ENCODE measurements at places on chromosomes 11 and 22.

GRCh38 chr22:26763633-26764361 lies 106.4 kb downstream of the MIAT start:
- no peak for DNase-seq

DNA sequence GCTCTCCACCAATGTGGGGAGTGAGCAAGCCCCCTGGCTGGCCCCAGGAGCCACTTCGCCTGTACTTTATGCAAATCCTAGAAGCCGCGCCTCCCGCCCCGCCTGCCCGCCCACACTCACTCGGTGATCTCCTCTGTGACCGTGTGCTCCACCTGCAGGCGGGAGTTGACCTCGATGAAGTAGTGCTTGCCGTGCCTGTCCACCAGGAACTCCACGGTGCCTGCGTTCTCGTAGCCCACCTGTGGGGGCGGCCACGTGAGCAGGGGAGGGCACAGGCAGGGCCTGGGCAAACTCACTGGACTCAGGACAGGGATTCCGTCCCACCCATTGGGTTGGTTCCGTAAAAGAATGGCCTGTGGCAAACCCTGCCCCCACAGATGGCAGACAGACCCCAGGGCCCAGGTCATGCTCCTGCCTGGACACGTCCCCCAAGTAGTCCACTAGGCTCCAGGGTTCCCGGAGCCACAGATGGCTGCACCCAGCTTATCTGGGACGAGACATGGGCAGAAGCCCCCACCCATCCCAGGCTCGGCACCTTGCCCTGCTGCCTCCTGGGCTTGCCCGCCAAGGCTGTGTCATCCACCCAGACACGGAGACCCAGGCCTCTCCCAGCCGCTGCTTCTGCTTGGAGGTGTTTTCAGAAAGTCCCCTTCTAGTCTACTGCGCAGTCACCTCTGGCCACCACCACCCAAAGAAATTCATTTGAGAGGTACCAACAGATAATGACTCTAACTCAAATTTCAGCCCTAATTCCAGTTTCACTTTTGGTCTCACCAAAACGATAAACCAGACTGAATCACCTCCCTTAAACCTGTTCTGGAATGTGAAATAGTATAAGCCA lies 12.1 kb downstream of the LRFN4 start:
- DNase-seq, result peak; percentile 65

DNA sequence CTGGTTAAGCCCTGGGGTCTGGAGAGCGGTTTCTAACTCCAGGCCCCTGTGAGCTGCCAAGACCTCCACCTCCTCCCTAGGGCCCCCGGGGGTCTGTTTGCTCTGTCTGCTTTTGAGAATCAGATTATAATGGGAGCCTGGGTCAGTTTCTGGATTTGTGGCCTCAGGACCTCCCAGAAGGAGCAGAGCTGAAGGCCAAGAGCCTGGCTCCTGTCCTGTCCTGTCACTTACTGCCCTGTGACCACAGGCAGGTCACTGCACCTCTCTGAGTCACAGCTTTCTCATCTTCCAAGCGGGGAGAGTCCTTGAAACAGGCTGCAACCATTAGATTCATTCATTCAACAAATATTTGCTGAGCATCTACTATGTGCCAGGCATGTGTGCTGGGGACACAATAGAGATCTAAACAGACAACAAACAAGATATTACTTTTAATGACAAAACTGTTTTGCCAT lies 87.3 kb upstream of the FGF3 start:
- DNase-seq, result no peak

DNA sequence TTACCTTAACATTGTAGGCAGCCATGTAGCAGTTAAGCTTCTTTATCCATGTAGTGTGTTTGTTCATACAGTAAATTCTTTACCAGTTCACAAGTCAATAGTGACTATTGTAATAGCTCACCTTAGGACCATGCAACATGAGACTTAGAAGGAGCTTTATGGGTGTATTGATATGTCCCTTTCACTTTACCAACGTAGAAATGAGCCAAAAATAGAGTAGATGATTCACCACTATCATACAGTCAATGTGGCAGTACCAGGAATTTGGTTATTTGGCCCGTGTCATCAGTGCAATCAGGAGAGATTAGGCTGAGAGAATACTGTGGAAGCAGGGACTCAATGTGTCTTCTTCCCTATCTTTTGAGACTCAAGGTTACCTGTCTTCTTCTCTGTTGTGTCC lies 4.7 kb downstream of the ZDHHC13 start:
- no peak for DNase-seq

GRCh38 chr11:106745941-106746340 lies 272.3 kb downstream of the GUCY1A2 start:
- no peak for DNase-seq

GRCh38 chr11:60763692-60764369 lies 7.2 kb downstream of the MS4A15 start:
- DNase-seq, result no peak

- no peak for DNase-seq
Observed at GRCh38 chr11:66007201-66007634, 4.6 kb upstream of the CST6 start.

GRCh38 chr11:57763568-57763967 lies 2.0 kb downstream of the CTNND1 start:
- no peak for DNase-seq

GRCh38 chr11:116162886-116163230 lies 609.9 kb downstream of the BUD13 start:
- no peak for DNase-seq

DNA sequence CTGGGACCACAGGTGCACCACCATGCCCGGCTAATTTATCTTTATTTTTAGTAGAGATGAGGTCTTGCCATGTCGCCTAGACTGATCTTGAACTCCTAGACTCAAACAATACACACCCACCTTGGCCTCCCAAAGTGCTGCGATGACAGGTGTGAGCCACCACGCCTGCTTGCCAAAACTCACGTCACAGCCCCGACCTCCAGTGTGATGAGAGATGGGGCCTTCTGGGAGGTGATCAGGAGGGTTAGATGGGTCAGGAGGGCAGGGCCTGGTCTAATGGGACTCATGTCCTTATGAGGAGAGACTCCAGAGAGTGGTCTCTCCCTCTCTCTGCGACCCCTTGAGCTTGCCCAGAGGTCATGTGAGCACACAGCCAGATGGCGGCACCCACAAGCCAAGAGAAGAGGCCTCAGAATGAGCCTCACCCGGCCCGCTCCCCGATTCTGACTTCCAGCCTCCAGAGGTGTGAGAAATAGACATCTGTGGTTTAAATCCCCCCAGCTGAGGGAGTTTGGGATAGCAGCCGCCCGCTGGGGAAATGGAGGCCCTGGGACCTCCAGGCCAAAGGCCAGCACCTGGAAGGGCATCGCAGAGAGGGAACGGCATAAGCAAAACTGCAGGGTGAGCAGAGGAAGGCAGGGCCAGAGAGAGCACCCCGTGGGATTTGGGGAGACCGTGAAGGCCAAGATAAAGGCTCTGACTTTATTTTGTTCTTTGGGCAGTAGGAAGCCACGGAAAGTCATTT lies 24.1 kb upstream of the GAL start:
- no peak for DNase-seq

GRCh38 chr11:115179636-115180035 lies 324.6 kb downstream of the CADM1 start:
- no peak for DNase-seq

GRCh38 chr11:57160665-57161064 lies 21.1 kb upstream of the LRRC55 start:
- DNase-seq, result no peak

DNA sequence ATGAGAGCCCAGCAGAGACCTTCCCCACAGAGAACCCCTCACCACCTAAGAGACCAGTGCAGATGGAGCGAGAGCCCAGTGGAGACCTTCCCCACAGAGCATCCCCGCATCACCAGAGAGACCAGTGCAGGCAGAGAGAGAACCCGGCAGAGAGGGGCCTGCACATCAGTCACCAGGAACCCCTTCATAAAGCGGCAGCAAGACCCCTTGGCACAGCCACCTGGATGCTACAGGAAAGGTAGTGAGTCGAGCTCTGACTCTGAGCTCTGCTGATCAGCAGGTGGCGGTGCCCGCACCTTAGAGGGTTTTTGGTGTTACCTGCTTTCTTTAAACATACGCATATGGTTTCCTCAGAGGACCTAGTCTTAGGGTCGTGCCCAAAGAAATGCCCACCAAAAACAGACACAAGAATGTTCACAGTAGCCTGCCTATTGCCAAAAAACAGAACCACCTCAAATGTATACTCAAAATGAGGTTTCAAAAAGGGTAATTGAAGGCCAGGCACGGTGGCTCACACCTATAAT lies 678.7 kb downstream of the BRD1 start:
- no peak for DNase-seq

GRCh38 chr11:3786781-3787428 lies 10.4 kb downstream of the NUP98 start:
- DNase-seq, result no peak

- DNase-seq, result no peak
Observed at GRCh38 chr11:23336961-23337360, 476.7 kb upstream of the CCDC179 start.

DNA sequence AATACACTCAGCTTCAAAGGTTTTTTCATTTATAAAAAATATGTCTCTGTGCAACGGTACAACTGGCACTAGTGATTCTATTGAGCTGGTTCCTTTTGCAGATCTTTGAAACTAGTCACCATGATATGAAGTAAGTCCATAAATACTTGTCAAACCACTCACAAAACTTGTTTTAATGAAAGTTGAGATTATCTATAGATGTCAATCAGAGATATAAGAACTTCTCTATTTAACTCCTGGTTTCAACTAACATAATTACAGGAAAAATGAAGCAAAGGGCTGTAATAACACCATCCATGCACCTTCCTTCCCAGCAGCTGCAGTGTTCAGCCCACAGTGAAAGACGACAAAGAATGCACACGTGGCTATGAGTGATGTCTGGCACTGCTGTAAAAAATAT lies 44.7 kb downstream of the TMEM123 start:
- no peak for DNase-seq

GRCh38 chr22:37207981-37208380 lies 4.3 kb downstream of the SSTR3 start:
- no peak for DNase-seq

DNA sequence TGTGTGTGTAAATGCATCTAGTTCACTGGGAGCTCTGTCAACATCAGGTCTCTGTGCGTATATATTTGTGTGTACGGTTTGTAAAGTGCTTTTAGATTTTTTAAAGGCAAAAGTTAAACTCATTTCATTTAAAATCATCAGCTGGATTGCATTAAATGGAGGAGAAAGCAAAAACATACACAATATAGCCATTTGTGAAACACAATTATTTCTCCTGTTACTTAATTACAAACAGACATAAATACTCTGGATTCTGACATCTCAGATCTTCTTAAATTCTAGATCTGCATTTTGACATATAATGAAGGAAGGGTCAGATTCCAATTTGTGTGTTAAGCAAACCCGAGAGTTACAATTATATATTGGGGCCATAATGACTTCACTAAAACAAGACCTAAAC lies 275.4 kb upstream of the NARS2 start:
- DNase-seq, result no peak

- DNase-seq, result no peak
Observed at GRCh38 chr11:120067438-120068113, 70.3 kb downstream of the TRIM29 start.

- DNase-seq, result no peak
Observed at GRCh38 chr11:116355104-116355503, 417.7 kb downstream of the BUD13 start.

DNA sequence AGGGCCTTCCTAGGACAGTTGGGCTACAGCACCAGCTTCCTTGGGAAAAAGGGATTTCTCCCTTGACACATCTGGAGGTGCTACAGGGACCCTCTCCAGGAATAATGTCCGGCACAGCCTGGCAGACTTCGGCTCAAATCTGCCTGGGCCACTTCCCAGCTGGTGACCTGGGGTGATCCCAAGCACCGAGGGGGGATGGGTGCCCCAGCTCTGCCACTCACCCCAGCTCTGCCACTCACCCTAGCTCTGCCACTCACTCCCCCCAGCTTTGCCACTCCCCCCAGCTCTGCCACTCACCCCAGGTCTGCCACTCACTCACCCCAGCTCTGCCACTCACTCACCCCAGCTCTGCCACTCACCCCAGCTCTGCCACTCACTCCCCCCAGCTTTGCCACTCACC lies 9.9 kb downstream of the OSBPL5 start:
- DNase-seq, result no peak

GRCh38 chr11:130145975-130146776 lies 13.4 kb upstream of the ST14 start:
- no peak for DNase-seq

DNA sequence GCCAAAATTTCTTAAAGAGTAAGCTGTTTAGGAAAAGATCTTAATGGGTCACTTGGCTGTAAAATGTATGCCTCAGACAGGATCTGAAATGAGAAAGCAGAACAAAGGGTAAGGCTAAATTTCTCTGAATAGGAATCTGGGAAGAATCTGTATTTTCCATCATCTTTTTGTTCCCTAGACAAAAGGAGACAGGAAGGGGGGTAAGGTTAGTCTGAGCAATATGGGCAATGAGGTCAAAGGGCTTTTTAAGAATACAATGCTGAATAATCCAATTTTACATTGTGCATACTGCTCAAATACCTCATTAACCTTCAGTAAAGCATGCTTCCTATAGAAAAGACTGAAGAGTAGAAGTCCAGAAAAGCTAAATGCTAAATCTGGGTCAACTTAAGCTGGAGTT lies 34.6 kb downstream of the CLDN25 start:
- no peak for DNase-seq

GRCh38 chr11:11963067-11963466 lies 45.4 kb downstream of the DKK3 start:
- no peak for DNase-seq

- no peak for DNase-seq
Observed at GRCh38 chr11:120358729-120359128, 22.5 kb downstream of the ARHGEF12 start.

- DNase-seq, result no peak
Observed at GRCh38 chr11:65862191-65862735, 2.0 kb downstream of the MUS81 start.

GRCh38 chr11:118005224-118006152 lies 19.3 kb downstream of the IL10RA start:
- DNase-seq, result no peak

DNA sequence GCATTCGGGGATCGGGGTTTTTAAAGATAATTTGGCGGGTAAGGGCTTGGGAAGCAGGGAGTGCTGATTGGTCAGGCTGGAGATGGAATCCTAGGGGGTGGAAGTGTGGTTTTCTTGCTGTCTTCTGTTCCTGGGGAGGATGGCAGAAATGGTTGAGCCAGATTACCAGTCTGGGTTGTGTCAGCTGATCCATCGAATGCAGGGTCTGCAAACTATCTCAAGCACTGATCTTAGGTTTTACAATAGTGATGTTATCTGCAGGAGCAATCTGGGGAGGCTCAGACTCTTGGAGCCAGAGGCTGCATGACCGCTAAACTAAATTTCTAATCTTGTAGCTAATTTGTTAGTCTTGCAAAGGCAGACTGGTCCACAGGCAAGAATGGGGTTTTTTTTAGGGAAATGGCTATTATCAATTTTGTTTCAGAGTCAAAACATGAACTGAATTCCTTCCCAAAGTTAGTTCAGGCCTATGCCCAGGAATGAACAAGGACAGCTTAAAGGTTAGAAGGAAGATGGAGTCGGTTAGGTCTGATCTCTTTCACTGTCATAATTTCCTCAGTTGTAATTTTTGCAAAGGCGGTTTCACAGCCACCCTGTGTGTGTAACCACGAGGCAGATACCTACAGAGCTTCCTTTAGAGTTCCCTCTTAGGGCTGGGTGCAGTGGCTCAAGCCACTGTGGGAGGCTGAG lies 10.2 kb downstream of the SCGB1A1 start:
- DNase-seq, result no peak

- DNase-seq, result peak; percentile 61
Observed at GRCh38 chr11:13486926-13487660, 8.7 kb downstream of the PTH start.
